Putamen (tissue), 1 donor: ENCODE measurements at places on chromosomes 2 and 18.

- no peak for DNase-seq
These were observed 6.1 kb upstream of the CASP8 start for GRCh38 chr2:201254081-201254730.

DNA sequence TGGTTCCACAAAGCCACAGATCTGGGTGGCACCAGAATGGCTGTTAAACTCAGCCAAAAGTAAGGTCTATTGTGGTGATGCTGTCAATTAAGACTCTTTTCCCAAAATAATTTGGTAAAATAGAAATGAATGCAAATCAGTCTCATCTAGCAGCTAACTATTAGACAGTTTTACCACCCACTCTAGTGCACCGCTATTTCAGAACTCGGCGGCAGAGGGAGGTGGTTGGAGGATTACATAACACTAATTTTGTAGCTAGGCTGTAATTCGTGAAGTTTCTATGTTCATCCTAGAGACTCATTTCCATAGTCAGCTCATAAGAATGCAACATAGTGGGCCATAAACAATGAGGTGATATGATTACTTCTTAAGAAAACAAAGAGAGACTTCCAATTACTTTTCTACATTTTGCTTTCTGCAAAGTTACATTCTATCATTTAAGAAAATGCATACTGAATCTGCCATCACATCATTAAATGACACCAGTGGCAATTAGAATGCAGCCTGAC is 413.8 kb downstream of the FBXO15 start:
- peak; percentile 77 for DNase-seq

DNA sequence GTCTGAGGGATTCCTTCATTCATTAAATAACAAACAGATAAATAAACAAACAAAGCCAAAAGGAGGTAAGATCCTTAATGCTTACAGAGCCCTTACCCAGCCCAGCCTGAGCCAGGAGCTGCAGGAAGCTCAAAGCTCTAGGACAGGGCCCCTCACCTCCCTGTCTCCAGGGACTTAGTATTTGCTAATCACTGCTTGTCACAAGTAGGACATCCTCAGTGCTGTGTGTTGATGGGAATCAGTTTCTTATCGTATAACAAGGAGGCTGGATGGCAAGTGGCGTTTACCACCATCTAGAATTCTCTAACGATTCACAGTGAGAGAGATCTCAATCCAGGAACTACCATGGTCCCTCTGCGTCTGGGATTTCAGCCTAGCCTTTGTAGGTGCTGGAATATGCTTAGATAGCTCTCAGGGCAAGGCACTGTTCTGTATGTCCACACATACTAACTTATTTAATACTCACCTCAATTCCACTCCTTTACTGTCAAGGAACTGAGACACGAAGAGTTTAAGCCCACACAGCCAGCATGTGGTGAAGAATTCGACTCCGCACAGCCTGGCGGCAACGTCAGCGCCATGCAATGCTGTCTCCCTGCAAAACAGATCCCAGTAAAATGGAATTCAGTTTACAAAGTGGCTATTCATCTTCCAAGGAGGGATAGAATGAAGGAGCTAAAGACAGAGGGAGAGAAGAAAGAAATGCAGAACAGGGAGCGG is 164.8 kb downstream of the MYCN start:
- DNase-seq, result peak; percentile 41

DNA sequence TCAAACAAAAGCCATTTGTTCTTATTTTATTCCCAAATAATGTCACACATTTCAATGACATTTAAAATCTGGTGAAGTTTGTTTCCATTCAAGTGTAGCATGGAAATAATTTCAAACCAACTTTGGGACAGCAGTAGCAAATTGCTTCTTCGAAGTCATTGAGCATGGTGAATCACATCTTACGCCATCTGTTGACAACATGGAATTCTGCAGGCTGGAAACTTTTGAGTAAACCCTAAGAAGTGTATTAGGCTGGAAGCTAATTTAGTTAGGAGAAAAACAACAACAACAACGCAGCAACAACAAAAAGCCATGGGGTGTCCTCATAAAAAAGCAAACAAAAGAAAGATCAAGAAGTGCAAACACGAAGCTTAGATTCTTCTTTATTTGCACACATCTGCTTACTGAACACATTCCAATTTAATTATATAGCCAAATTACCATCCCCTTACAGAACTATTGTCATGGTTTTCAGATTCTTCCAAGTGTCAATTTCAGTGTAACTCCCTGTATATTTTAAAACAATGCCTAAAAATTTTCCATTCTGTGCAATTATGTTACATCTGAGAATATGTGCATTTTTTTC is 659.0 kb upstream of the CDH7 start:
- DNase-seq, result no peak

- no peak for DNase-seq
These were observed 379.9 kb upstream of the DSEL start for GRCh38 chr18:67896451-67896850.

- no peak for DNase-seq
These were observed 23.6 kb upstream of the COL6A3 start for GRCh38 chr2:237437566-237437965.

DNA sequence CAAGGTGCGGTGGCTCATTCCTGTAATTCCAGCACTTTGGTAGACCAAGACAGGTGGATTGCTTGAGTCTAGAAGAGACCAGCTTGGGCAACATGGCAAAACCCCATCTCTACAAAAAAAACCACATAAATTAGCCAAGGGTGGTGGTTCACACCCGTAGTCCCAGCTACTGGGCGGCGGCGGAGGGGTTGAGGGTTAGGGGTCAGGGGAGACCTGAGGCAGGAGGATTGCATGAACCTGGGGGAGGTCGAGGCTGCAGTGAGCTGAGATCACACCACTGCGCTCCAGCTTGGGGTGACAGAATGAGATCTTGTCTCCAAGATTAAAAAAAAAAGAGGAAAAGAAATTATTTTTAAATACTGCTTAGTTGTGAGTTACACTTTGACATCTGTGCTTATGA is 1.3 kb upstream of the HTR2B start:
- DNase-seq, result no peak

DNA sequence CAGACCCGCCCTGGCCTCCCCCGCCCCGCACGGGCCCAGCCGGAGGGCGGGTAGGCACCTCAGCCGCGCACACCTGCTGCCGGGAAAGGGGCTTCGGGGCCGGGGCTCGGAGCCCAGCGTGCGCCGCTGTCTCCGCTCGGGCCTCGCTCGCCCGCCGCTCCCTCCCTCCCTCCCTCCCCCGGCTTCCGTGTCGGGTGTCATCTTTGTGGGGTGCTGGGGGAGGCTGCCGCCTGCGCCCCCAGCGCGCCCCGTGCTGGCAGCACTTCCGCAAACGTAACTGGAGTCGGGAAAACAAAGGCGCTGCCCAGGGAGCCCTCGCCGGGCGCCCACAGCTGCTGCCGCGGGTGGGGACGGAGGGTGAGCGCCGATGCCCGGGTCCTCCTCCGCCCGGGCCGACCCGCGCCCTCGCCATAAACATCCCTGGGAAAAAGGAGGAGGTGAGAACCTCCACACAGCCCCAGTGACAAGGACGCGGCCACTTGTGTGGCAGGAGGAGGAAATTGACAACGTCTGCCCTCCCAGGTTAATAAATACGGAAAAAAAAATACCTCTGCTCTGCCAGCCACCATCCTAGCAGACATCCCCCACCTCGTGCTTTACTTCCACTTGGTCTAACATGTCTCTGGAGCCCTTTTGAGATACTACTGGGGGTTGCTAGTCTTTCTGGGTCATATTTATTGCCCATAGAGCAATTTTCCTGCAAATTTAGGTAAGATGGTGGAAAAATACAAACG is 550 bp downstream of the MFSD6 start:
- peak; percentile 86 for DNase-seq

- no peak for DNase-seq
These were observed at the start of gene CCBE1 for GRCh38 chr18:59697236-59697932. Gene CCBE1, minus strand, starts transcription at chr18:59697423.

DNA sequence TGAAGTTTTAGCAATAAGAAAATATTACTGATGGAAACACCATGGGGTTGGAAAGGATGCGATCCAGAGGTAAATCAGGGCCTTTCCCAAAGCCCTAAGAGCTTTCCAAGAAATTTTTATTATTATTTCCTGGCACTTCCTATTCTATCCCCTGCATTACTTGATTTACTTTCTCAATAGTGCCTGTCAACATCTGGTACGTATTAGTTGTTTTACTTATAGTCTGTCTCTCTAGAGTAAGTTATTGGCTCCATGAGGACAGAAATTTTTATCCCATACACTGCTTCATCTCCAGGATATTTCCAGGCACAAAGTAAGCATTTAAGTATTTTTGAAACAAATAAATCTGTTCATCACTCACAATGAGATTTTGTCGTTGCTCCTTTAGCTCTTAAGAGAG is 18.1 kb downstream of the PPP4R1 start:
- no peak for DNase-seq

- no peak for DNase-seq
These were observed 205.7 kb downstream of the NEDD4L start for GRCh38 chr18:58249712-58250111.

DNA sequence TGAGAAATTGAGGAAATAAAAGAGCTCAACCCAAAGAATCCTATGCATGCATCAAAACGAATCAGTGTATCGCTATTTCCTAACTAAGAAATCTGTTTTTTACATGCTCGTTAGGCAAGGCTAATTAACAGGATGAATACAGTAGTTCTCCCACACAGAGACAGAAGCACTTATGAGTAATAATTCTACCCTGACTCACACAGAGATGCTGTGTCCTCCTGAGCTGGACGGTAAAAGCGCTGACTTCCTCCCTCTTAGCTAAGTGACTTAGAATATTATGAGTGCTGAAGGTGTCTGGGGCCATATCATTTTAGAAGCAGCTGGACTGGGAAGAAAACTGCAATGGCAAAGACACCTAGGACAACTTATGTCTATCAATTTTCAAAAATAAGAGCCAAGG is 18.5 kb downstream of the PLEKHM3 start:
- DNase-seq, result no peak

DNA sequence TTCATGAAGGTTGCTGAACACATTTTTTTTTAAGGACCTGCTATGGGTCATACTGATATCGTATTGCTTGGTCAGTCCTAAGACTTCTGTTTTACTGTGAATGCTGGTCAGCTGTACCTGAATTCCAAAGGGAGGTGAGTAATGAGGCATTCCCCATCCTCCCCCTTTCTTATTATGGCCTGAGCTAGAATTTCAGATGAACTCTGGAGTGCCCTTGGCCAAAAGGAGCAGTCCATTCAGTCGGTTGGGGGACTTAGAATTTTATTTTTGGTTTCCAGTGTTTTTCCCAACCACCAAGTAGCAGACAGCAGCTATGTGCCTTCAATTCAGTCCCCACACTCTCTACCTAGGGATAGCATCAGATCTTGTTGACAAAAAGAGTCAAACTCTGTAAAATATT is 26.9 kb upstream of the PDCL3 start:
- no peak for DNase-seq

- DNase-seq, result no peak
These were observed 122.9 kb upstream of the KLF7 start for GRCh38 chr2:207288628-207289027.

DNA sequence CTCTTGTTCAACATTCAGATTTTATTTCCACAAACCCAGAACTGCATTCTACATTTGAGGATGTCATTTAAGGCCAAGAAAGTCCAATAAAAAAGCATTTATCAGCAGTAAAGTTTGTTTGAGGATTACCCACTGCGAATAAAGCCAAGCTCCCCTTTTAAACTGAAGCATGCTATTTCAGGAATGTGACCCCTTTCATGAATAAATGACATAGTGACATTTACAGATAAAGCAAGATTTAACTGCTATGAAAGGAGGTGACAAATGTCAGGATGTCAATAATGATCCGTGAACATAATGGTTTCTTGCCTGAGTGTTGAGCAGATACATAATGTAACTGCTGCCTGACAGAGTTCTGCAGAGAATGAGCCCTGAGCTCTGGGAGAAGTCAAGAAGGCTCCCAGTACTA is 146.3 kb downstream of the TDRD15 start:
- no peak for DNase-seq

- DNase-seq, result no peak
These were observed 6.1 kb downstream of the AGXT start for GRCh38 chr2:240874715-240875227.

GRCh38 chr2:86476092-86476491 is 34.9 kb downstream of the KDM3A start:
- no peak for DNase-seq

GRCh38 chr2:65940856-65941255 is 494.1 kb upstream of the MEIS1 start:
- no peak for DNase-seq

GRCh38 chr2:68770271-68771111 is 35.9 kb downstream of the ARHGAP25 start:
- DNase-seq, result no peak

DNA sequence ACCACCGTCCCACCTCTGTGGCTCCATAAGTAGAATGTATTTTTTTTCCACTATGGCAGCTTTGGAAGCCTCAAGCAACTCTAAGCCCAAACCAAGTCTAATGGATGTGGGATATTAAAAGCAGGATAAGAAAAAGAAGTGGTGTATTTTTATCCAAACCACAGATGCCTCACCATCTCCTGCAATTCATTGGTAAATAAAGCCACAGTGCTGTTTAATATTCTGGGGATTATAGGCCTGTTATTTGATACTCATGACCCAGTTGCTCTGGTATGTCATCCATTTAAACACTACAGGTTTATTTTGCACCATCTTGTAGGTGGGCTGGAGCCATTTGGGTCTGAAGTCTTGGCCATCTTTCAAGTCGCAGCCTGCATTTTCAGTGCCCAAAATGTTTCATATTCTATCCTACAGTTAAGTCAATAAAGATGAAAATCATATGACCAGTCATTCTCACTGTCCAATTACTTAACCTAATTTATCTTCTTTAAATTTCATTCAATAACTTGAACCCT is 279.5 kb upstream of the EPHA4 start:
- no peak for DNase-seq

GRCh38 chr18:71371951-71372605 is 1083.2 kb downstream of the SOCS6 start:
- DNase-seq, result no peak
